CD8-positive, alpha-beta memory T cell (primary cell): ENCODE measurements at places on chromosomes 6 and 20.

DNA sequence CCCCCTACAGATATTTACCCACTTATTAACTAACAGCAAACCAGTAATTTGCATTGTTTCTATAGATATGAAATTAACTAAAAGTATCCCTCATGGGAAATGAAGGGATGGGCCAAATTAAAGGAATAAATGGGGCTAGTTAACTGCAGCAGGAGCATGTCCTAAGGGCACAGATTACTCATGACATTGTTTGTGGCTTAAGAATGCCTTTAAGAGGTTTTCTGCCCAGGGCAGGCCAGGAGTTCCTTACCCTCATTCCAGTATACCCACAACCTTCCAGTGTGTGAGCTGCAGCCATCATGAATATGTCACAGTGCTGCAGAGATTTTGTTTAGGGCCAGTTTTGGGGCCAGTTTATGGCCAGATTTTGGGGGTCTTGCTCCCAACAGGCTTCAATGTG lies 1101.9 kb downstream of the PRIM2 start:
- no peak for DNase-seq

DNA sequence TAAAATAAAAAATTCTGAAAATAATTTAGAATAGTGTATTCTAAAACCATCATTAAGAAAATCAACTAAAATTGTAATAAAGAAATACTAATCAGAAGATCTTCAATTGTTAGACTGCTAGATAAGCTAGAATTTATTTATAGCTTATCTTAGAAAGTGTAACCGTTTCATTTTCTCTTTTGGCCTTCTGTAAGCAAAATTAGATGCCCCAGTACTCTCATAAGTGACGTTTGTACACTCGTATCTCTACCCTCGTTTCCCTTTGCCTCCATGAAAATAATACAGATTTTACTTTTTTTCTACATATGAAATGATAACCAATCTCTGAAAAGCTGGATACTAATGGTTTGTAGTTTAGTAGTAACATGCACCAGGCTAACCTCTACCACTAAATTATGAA lies 19.8 kb downstream of the DSE start:
- DNase-seq = no peak

DNA sequence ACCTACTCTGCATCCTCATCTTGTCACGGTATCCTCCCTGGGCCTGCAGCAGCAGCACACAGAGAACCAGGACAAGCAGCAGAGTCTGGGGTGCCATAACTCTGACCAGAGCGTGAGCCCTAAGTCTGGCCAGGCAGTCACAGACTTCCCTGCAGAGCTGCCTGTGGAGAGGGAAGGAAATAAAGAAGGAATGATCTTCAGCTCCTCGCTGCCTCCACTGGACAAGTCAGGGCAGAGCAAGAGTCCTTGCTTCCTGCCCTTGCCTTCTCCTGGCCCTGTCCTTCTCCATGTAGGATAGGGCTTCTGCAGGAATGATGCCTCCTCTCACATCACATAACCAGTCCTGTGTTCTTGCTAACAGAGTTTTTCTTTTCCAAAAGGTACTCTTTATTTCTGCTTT lies 15.9 kb upstream of the WFDC11 start:
- DNase-seq = no peak

DNA sequence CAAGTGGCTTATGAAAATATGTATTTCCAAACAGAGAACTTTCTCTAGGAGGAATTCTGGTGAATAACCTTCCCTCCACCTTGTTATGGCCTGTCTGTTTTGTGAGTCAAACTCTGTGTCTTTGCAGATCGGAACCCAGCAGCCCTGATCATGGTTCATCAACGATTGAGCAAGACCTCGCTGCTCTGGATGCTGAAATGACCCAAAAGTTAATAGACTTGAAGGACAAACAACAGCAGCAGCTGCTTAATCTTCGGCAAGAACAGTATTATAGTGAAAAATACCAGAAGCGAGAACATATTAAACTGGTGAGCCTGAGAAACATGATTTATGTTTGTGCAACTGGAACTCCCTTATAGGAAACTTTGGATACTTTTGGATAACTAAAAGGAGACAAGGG lies 294.5 kb upstream of the PLCB4 start:
- DNase-seq = no peak

GRCh38 chr20:62666736-62667529 lies 24.6 kb downstream of the SLCO4A1 start:
- no peak for DNase-seq

DNA sequence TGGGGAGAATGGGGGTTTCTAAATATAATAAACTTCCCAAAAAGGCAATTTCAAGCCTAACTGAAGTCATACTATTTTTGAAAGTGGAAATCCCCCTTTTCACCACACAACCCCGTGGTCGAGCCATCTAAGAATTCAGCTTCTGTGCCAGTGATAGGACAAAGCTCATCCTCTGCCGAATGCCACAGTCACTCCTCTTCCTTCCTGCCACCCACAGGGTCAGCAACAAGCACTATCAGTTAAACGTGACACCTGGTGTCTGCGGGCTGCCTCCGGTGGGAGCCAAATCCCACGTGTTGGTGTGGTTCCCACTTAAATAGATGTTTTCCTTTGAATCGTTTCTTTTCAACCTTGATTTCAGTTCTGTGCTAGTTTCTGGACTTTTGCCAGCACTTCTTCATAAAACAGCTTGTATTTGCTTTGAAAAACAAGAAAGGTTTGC lies 60.7 kb downstream of the TNFAIP3 start:
- peak; percentile 85 for DNase-seq

DNA sequence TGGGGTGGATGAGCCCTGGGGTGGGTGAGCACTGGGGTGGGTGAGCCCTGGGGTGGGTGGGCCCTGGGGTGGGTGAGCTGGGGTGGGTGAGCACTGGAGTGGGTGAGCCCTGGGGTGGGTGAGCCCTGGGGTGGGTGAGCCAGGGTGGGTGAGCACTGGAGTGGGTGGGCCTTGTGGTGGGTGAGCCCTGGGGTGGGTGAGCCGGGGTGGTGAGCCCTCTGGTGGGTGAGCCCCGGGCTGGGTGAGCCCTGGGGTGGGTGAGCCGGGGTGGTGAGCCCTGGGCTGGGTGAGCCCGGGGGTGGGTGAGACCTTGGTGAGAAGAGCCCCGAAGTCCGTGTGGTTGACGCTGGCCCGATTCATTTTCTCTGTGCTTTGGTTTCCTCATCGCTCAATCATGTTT lies 18.6 kb downstream of the SMOC2 start:
- no peak for DNase-seq

GRCh38 chr20:33901132-33901523 lies 90.0 kb downstream of the CHMP4B start:
- DNase-seq = no peak

GRCh38 chr20:56582542-56582941 lies 46.6 kb upstream of the TFAP2C start:
- DNase-seq = no peak

DNA sequence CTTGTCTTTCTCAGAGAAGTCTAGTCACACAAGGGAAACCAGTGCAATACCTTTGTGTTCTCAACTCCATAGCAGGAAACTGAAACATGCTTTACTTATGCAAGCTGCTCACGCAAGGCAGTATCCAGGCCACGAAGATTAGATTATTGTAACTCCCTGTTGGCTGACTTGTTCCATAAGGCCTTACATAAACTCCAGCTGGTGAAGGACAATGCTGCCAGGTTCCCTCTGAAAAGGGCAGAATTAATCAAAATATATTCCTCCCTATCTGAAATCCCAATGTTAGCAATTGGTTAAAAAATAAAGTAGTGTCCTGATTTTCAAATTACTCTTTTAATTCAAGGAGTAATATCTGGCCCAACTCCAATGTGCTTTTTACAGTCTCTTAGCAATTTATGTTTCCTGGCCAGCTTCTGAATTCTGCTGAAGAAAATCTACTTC lies 966.6 kb downstream of the HACE1 start:
- DNase-seq = no peak

DNA sequence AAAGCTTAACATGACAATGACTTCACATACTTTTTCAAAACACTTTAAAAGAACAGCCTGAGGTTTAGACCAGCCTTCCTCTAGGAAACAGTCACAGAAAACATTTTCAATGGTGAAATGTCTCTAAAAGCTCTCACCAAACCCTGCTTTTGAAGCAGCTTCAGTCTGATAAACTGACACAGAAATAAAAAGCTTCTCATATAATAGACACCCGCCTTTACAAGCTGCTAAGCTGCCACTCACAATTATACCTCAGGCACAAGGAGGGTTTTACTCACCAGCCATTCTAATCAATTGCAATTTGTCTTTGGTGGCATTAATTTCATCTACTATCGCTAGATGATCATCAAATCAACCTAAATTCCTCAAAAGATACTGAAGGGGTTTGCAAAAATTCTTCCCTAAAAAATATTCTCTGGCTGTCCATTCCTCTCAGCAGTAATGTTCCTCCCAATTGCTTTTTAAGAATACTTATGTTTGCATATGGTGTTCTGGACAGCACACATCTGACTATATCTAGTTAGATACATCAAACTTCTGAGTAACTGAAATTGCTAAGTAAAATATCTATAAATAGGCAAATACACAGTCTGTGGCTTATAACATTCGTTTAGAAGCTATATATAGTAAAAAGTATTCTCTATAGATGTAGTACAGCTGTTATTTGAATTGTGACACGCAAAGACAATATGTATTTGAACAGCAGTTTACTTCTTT lies 29.4 kb downstream of the KIF13A start:
- DNase-seq = no peak

- DNase-seq = no peak
Measured at GRCh38 chr6:45535933-45536332, 158.2 kb upstream of the SUPT3H start.

GRCh38 chr6:110703906-110704594 lies 111.2 kb downstream of the CDK19 start:
- DNase-seq = no peak

DNA sequence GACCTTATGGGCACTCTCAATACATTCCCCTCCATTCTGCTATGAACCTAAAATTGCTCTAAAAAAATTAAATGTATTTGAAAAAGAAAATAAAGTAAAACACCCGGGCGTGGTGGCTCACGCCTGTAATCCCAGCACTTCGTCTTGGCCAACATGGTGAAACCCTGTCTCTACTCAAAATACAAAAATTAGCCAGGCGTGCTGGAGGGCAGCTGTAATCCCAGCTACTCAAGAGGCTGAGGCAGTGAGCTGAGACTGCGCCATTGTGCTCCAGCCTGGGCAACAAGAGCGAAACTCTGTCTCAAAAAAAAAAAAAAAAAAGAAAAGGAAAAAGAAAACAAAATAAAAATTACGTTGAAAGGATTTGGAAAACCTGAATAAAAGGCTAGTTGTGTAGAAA lies 60.5 kb downstream of the CD164 start:
- no peak for DNase-seq
